ENCODE measurements at places on chromosomes 7 and 10.

DNA sequence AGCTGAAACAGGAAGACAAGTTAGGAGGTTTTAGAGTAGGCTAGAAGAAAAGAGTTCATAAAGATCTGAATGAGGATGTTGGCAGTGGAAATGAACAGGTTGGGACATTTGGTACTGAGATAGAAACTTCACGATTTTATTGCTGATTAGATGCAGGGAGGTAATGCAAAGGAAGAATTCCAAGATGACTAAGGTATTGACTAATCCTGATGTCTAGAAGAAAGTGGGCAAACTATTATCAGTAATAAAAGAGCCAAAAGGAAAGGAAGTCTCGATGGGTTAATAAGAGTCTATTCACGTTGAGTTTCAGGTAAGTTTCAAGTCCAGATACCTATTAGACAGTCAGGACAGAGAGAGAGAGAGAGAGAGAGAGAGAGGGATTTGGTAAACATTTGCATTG, 631.3 kb upstream of the LRRTM3 start:
- DNase-seq: no peak

- no peak for DNase-seq
Observed at GRCh38 chr7:110007320-110008063, 1083.4 kb upstream of the LRRN3 start.

DNA sequence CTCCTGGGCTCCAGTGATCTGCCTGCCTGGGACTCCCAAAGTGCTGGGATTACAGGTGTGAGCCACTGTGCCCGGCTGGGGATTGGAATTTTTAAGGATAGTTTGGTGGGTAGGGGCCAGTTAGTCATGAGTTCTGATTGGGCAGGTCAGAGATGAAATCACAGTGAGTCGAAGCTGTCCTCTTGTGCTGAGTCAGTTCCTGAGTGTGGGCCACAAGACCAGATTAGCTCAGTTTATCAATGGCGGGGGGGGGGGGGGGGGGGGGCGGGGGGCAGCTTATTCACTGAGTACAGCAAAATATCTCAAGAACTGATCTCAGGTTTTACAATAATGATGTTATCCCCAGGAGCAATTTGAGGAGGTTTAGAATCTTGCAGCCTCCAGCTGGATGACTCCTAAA, 11.6 kb upstream of the ERCC6 start:
- no peak for DNase-seq

DNA sequence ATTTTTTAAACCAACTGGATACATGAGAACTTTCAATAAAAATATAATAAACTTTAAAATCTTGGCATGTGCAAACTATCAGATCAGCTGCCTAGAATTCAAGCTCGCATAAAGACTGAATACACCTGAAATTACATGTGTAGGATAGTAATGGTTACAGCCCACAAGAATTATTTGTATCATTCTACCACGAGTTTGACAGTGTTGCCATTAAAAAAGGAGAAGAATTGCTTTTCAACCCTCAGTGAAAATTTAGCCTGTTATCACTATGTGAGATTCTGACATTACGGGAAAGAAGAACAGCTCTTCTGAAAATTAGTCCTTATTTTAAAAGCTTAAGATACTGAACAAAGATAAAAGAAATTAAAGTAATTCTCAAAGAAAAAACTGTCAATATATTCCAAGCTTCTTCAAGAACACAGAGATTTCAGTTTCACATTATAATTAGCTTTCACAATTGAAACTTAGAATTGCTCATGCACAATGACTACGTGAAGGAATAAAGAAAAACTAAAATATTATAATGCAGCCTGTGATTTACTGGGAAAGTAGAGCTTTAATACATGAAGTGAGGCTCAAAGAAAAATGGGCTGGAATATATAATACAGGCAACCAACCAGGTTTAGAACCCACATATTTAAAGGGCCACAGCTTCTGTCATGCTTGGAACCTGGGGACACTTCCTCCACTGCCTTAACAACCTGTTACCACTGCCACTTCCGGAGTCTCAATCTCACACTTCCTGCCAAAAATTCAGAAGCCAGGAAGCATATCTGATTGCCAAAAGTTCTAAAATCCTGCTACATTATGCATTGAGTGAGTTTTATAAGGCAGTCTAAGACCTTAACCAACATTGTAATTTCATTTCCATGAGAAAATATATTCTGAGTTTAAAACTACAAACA, 23.2 kb downstream of the TPK1 start:
- DNase-seq: no peak

- no peak for DNase-seq
Observed at GRCh38 chr10:128511284-128511683, 385.1 kb upstream of the MKI67 start.

- no peak for DNase-seq
Observed at GRCh38 chr10:68242051-68242450, 10.1 kb upstream of the ATOH7 start.

DNA sequence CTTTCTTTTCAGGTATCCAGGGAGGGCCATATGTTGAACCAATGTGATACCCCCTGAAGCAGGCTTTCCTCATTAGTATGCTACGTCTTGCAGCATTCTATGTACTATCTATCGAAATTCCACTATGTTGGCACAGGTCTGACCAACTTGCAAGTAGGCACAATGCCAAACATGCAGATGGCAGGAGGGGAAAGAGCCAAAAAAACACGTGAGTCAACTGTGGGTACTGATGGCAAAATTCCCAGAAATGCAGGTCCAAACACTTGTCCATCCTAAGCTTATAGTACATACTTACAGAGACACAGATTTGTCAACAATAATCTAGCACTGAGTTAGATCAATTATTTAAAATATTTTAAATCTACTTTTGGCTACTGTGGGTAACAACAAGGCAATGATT, 394.9 kb downstream of the DGKB start:
- DNase-seq: no peak

- DNase-seq: no peak
Observed at GRCh38 chr10:80252296-80252887, 37.1 kb downstream of the MAT1A start.

DNA sequence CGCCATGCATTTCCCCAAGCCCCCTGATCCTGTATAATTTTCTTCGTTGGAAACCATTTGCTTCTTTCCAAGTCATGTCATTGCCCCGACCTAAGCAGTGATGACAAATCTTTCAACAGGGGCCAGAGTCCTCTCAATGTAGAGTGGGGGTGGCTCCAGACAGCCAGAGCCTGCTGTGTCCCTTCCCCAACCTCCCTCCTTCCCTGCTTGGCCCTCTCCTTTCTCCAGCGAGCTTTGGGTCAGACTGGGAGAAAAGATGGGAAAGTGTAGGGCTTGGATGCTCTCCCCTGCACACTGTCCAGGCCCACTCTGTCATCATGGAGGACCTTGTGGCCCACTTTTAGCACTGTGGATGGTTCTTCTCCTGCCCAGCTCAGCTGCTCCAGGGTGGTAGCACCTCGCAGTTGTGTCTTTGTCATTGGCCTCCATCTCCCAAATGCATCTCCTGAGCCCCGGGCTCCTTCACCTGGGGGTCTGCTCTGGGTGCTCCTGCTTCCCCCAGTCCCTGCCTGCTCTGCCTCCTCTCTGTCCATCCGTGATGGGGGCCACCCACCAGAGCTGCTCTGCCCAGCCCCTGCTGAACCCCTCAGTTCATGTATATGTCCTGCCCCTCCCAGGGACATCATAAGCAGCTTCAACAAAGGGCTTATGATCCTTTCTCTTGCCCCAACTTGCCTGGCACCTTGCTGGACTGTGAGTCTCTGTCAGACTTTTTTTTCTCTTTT, 37.5 kb downstream of the BTBD16 start:
- DNase-seq: no peak

DNA sequence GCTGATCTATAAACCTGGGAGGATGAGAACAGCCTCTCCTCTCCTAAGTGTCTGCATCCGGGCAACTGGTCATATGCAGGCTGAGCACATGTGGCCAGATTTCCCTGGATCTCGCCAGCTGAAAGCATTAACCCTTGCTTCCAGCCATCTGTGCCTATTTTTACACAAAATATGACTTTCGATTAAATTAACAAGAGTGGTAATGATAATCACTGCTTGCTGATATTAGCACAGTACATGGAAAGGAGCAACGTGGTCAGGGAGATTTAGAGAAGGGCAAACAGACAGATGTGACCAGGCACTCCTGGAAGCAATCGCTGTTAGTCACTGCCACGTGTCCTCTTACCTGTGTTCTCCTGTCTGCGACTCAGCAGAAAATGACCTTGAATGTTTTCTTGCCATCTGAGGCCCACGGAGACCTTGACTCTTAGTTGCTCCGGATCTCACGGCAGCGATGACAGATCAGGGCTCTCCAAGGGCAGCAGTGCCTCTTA, 59.5 kb upstream of the NPTX2 start:
- DNase-seq: no peak

DNA sequence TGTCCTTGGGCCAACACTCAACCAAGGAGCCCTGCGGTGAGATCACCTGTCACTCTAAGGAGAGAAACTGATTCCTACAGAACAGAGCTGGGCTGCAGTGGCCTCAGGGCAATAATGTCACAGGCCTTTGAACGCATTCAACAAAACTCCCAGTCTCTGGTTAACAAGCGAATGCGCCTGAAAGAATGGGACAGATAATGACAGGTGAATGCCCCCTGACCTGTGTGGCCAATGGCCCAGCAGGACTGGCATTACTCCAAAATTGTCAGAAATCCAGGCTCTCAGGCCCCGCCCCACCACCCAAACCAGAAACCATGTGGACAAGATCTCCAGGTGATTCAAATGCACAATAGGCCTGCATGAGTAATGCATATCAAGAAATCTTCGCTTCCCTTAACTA, 277.7 kb upstream of the KLF6 start:
- DNase-seq: no peak

- DNase-seq: no peak
Observed at GRCh38 chr7:48708635-48709034, 215.7 kb upstream of the CDC14C start.

DNA sequence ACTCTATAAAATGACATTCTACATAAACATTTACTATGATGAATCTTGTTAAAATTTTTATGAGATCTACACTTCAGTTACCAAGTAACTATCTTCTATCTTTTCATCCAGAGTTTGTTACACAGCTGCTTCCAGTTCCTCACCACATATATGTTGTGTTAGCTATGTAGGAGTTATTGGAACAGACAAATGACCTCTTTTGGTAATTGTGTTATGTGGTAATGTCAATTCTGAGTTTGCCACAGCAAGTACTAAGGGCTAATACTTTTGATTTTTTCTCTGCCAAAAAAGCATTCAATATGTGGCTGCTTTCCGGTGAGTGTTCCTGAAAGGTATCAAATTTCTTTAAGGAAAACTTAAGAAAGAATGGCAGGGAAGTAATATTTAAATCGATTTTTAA, 573.9 kb upstream of the PCDH15 start:
- DNase-seq: no peak

DNA sequence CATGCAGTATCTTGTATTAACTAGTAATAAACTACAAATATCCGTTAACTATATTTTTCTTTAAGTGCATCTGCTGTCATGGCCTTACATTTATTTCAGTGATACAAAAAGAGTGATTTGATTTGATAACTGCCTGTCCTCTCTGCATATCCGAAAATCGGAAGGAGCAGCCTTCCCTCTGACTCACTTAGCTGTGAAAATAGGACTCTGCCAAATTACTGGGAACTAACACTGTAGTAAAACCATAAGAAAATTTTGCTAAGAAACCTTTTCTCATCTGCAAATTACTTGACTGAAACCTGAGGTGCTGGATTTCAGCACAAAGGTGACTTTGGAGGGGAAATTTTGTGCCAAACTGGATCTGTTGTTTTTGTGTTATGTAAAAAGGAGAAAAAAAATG, 176.6 kb upstream of the MKLN1 start:
- DNase-seq: no peak

DNA sequence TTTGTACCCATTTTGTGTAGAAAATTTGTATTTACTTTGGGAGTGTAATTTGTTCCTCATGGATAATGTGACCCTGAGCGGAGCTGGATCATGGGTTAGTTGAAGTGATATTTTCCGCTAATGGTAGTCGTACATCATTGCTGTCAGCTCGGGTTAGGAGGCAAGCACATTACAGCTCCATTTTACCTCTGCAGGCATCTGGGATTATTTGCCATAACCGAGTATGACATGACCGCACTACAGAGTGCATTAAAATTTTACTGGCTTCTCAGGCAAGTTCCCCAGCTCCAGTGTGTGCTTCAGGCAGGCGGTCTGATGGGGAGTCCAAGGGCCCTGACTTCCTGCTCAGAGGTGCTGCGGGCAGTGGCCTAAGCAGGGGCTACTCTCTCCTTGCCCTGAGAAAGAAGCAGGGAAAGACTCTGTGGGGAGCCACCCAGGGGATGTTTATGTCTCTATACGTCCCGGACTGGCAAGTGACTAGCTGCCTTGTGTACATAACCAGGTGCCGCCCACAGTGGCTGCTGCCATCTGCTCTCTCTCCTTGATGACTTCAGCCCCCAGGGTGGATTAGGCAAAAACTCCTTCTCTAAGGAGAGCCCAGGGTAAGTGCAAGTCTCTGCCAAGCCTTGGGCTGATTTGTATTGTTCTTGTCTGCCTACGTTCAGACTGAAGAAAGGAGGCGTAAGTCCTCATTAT, 685.3 kb upstream of the GALNT17 start:
- DNase-seq: no peak

- no peak for DNase-seq
Observed at GRCh38 chr10:125368146-125368545, 207.8 kb upstream of the CTBP2 start.

GRCh38 chr7:18855796-18856195, 261.6 kb downstream of the TWIST1 start:
- no peak for DNase-seq

DNA sequence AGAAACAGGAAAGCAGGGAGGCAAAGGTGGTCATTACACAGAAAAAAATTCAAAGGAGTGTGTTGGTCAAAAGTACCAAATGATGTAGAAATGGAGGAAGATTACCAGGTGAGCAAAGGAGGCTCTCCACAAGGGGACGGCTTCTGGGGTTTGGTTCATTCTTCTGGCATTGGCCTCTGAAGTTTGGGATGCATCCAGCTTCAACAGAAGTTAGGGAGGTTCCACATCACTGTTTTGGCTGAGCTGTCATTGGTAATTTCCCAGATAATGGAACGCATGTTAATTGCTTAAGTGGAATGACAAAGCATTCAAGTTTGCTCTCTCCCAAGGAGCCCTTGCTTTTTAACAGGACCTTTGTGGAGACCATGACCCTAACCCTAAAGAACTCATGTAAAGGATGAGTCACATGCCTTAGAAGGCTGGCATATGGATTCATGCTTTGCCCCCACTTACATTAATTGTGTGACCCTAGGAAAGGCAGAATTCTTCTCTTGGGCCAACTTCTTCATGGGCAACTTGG, 398.6 kb downstream of the GPAM start:
- no peak for DNase-seq

DNA sequence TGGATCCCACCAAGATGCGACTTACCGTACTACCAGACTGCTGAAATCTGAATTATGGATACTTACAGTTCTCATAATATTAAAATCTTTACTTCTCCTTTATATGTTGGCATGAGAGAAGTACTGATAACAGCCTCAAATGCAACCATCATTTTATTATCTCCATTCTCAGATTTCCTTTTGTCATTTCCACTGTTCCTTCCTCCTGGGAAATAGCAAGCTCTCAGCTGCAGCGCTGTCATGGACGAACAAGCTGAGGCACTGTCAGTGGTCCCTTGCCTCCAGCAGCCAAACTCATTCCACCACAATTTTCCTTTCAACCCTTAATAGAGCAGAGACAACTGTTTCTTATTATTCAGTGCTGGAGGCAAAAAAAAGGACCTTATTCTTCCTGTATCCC, 478.4 kb downstream of the ARL4A start:
- DNase-seq: no peak
